ENCODE measurements at places on chromosomes 5 and 9. TPM values are rescaled to one million over a fixed set of nuclear protein-coding genes. Genes with fewer than 3 reads are reported as not detected.

DNA sequence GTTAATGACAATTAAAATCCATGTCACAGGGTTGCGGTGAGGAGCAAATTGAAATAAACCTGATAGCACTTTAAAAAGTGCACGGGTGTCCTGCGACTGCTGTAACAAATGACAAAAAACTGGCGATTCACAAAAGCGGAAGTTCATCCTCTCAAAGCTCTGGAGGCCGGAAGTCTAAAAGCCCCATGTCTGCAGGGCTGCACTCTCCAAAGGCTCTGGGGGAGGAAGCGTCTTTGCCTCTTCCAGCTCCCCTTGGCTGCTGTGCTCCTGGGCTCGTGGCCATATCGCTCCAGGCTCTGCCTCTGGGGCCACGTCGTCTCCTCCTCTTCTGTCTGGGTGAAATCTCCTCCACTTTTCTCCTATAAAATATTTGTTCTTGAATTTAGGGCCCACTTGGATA, 273.9 kb upstream of the IRX2 start:
- no peak for DNase-seq

DNA sequence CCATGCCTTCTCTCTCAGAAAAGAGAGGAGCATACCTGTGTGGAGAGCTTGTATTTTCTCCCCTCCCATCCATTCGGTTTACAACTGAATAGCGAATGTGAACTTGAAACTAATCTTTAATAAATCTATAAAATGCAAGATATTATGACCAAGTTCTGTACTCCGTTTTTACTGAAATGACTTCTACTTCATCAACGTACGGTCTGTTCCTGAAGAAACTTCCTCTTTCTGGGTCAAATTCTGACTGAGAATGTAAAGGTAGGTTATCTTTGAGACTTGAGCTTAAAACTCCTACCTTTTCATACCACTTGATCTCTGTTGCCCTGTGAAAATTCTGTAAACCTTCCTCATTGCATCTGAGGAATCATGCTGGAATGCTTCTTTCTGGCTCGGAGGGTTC, 4.2 kb upstream of the CTNNAL1 start:
- no peak for DNase-seq

DNA sequence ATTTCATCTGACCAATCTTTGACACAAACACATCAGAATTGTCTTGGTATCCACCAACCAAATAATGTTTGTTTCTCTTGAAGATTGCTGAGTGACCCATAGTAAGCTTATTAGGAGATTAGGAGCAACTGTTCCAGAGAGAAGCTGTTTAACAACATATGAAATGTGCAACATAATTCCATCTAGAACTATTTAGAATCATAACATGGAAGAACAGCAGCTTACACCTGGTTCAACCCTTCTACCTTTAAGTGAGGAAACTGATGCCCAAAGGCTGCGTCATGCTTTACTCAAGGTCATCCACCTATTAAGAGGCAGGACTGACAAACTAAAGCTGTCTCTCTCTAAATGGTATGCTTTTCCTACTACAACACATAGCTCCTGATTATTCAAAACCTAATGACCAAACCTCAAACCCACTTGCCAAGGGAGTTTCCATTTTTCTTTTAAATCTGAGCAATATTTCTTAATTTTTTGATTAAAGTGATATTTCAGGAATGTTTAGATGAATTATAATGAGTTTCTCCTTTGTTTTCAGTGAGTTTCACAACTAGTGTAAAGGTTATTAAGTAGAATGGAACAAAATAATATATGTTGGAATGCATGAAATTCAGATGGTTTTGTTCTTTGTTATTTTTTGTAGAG, 545.9 kb downstream of the RAB3C start:
- no peak for DNase-seq

DNA sequence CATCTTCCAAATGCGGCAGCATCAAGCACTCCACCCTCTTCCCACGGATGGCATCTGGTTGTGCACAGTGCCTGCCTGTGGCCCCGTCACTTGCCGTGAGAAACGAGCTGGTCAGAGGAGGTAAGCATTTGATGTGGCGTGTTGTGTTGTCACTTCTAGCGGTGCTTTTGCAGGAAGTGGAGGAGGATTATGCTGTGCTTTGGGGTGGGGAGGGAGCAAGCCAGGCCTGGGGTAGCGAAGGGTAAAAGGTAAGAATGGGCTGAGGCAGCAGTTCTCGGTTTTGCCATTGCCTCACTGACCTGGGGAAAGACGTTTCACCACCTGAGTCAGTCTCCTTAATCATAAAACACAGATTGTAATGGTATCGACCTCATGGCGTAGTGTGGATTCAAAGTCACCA, 2.3 kb upstream of the POMT1 start:
- peak; percentile 20 for DNase-seq

- DNase-seq, result no peak
Measured at GRCh38 chr5:24609706-24610105, 35.1 kb downstream of the CDH10 start.

DNA sequence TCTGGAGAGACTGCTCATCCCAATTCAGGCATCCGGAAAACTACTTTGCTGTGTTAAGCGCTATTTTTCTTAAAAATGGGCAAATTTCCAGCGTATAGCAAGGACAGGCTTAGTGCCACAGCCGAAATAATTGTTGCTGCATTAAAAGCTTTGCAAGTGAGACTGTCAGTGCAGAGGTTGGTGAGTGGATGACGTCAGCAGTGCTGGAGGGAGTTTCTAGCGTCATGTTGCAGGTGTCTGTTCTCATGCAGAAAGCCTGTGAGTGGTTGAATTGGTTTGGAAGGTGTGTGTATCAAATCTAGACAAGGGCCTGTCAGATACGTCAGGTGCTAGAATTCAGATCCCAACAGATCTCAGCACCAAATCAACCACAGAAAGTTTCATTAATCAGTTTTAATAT, 204.4 kb downstream of the TRIO start:
- no peak for DNase-seq

DNA sequence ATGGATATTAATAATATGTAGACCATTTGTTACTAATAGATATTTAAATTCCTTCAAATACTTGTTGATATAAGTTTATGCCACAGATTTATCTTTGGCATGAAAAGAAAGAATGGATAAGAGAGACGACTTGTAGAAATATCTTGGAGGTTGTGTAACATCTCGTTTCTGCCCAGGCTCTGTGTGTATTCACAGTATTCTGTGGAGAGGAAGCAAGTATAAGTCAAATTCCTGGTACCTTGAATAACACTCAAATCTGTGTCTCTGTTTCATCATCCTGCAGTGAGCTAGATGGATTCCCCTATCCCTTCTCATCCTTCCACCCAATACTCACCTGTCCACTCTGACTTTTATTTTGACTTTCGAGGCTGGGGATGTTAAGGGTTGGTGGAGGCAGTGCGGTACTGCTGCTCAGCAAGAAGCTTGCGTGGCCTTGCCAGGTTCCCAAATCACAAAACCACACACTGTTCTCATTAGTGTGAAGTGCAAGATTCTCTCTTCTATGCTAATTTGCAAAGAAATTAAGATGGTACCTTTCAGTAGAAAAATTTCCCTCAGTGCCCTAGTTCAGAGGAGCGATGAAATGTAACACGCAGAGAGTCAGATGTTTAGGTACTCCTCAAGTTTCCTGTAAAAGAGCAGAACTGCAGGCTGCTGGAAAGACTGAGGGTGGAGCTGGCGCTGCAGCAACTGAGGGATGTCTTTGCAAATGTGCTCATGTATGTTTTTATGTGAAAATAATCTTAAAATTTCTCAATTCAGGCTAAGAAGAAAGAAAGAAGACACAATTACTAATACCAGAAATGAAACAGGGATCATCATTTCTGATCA, 42.6 kb upstream of the ANKRD18A start:
- DNase-seq, result no peak

DNA sequence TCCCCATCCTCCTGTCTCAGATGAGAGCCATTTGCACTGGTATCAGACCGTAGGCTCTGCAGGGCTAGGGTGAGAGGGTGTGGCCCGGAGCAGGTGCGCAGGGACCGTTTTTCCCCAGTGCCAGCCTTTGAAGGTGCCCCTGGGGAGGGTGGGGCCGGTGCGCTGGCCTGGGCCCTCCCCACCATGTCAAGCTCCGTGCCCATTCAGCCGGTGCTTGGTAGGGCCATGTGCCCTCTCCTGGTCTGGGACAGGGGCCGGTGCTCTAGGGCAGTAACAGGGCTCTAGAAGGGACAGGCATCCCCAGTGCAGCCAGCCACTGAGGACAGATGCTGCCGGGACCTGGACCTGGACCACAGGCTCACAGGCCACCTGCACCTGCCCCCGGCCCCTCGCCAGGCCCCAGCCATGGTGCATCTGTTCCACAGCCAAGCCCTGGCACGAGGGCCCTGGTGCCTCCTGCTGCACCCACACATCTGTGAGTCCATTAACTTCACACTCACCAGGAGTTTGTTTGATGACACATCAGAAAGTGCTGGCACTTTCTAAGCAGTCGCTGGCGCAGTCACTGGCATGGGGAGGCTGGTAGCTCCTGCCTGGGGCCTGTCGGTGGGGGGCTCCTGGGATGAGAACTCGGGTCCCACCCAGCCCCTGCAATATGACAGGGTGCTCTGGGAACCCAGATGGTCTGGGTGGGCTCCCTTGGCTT, 5.0 kb upstream of the QRFP start:
- DNase-seq, result no peak

DNA sequence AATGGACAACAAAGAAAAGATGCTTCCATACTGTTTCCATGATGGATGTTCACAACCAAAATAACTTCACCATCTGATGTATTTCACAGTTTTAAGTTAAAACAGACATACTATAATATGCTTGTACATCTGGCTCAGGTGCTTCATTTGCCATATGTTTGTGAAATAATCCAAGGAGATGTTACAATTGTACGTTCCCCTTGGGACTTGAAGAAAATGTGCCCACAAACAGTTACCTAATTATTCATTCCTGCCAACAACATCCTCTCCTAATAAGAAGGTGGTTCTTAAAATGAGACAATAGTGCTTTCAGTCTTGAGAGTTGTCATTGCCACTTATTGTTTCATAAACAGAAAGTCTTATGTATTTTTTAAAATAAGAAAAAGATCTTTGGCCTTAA, 33.1 kb upstream of the SMARCA2 start:
- no peak for DNase-seq

- DNase-seq, result peak; percentile 78
Measured at GRCh38 chr5:130992095-130992494, 173.0 kb downstream of the HINT1 start.

GRCh38 chr9:87568401-87568800, 70.7 kb downstream of the DAPK1 start:
- no peak for DNase-seq

GRCh38 chr9:70479880-70480291, 65.4 kb upstream of the KLF9 start:
- peak; percentile 66 for DNase-seq

DNA sequence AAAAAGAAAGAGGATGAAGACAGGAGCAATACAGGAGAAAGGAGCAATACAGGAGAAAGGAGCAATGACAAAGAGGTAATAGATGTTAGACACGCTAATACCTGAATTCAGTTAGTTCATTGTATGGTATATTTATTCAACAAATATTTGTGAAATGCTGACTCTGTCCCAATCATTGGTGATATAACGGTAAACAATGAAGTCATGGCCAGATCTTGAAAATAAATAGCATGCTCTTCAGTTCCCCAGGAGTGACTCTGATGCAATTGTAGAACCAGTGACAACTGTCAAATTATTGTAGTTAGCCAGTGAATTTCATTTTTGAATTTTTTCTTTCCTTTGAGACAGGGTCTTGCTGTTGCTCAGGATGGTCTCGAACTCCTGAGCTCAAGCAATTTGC, 48.0 kb upstream of the SPINK14 start:
- no peak for DNase-seq

GRCh38 chr9:89213396-89213880, 34.8 kb upstream of the SHC3 start:
- no peak for DNase-seq

- DNase-seq, result no peak
Measured at GRCh38 chr9:14849851-14850250, 60.4 kb downstream of the FREM1 start.

DNA sequence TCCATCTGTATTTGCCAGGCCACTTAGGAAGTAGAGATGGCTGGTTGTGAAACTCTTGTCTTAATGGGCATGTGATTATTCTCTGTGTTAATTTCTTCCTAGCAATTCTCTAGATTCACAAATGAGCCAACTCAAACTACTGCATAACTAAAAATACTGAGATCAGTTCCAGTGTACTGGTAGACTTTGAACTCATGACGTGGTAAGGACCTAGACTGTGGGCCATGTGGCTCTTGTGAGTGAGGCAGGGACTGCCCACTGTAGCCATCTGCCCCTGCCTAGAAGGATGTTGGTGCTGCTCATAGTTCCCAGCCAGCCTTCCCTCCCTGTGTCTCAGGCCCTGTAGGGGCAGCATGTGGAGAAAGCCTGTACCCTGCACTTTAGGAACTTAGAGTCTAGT, 47.4 kb downstream of the CYSTM1 start:
- no peak for DNase-seq

DNA sequence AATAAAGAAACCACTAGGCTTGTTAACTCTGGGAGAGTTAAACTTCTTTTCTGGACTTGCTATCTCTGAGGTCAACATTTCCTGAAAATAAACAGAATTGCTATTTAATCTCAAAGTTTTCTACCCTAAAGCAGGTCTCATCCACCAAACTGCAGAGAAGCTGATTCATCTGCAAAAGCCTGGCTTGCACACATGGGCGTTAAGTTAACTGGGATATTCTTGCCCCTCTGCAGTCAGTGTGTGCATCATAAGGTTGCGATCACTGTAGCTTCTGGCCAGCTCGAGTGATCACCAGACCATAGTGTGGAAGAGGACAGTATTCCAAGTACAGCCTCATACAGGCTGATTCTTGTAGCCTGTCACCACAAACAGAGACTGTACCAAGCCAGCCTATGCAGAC, 99.2 kb downstream of the SPOCK1 start:
- no peak for DNase-seq

GRCh38 chr5:173662581-173663351, 46.3 kb upstream of the BOD1 start:
- no peak for DNase-seq

Gene FER
- 27.6 TPM for total RNA-seq

Gene PROB1
- total RNA-seq, result 1.4 TPM

Gene ARSI
- 4.7 TPM for total RNA-seq

Gene KCNIP1
- total RNA-seq, result not detected

Gene TRAF1
- 0.78 TPM for total RNA-seq

Gene ZNF658
- 4.1 TPM for total RNA-seq

Gene ANKRD20A1
- 0.61 TPM for total RNA-seq

Gene PCDHGA3
- total RNA-seq, result not detected

Data from foreskin keratinocyte (primary cell).